NCI-H1417 treated with DMSO at 0.1 percent for 48 hours (cell line): ENCODE measurements at places on chromosomes 5 and 9.

- DNase-seq, result no peak
These were observed 33.0 kb downstream of the POU5F2 start for GRCh38 chr5:93708442-93708841.

- no peak for DNase-seq
These were observed 228.0 kb downstream of the SNX18 start for GRCh38 chr5:54745599-54745998.

DNA sequence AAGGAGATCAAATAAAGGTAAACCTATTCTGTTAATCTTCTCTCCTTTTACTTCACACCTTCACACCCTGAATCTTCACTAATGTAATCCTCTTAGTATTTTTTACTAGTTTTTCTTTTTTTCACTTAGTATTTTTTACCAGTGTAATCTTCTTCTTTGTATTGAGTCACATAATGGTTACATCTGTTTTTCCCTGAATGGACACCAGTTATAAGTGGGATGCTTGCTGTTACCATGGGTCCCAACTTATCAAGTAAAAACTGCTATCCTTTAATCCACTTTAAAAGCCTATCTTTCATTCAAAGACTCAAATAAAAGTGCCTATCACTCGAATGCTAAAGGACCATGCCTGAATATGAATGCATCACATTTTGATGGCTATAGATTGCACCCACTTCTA is 15.1 kb downstream of the ZFAND5 start:
- no peak for DNase-seq

- no peak for DNase-seq
These were observed 22.5 kb upstream of the CCL21 start for GRCh38 chr9:34732478-34732877.

DNA sequence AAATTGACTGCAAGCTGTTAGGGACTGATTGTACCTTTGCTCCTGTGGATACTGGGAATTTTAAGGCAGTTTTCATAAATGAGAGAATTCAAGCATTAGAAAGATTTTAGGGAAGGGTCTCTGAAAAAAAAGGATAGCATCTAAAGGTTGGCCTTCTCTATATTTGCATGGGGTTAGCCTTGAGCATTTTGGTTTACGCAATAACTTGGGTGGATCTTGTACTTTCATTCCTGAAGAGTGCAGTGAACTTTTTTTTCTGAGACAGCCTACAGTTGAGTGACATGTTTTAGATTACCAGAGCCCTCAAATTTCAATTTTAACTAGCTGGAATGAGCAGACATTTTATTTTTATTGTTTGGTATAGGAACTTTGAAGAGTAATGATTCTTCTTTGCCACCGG is 91.6 kb upstream of the NR3C1 start:
- no peak for DNase-seq

- DNase-seq, result no peak
These were observed 96.4 kb upstream of the IL12B start for GRCh38 chr5:159426694-159427093.

GRCh38 chr5:37604290-37604689 is 225.2 kb downstream of the WDR70 start:
- no peak for DNase-seq

DNA sequence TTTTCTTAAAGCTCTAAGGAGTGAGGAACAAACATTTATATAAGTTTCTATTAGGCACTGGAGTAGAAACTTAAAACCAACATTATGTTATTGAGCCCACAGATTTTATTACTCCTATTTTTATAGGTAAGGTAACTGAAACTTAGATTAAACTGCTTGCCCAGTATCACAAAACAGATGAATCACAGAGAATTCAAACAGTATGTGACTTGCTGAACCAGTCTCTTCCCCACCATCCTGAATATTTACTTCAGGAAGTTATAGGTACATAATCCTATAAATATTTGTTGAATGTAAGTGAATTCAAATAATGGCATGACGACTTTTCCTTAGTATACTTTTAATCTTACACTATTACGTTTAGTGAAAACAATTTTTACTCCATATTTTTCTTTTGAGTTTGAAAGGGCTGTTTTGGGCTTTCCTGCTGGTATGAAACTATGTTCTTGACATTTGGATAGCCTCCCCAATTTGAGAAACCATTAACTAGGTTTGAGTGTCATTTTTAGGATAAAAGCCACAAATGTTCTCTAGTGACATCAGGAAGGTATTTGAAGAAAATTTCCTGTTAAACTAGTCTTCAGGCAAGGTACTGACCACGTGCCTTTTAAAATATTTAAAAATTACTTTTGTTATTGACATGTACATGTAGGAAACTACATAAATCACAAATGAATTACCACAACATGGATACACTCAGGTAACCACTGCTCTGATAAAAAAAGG is 39.3 kb downstream of the PRRC1 start:
- no peak for DNase-seq

GRCh38 chr5:56415356-56415765 is 182.2 kb upstream of the ANKRD55 start:
- DNase-seq, result no peak

- DNase-seq, result no peak
These were observed 16.8 kb downstream of the CCT5 start for GRCh38 chr5:10266839-10267238.

DNA sequence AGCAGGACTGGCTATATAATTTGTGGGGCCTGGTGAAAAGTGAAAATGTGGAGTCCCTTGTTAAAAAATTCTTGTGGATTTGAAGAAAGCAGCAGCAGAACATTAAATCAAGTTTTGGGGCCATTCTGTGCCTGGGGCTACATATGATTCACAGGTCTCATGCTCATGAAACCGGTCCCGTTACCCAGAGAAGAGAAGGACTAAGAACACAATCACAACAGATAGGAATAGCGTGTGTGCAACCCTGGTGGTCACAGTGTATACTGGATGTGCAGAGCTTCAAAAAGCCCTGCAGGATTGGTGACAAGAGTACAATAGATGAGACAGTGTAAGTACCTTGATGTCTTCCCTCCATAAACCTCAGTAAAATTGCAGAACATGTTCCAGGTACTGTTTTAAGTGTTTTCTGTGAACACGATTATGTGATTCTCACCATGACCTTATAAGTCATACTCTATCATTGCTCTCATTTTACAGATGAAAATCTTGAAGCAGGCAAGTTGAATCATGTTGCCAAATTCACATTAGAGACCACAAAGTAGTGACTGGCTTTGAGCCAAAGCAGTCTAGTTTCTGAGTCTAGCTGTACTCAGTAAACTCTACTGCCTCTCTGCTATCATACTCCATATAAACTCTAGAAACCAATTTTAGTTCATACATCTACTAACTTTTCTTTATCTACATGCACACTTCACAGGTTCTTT is 636.5 kb downstream of the TAF11L14 start:
- no peak for DNase-seq

DNA sequence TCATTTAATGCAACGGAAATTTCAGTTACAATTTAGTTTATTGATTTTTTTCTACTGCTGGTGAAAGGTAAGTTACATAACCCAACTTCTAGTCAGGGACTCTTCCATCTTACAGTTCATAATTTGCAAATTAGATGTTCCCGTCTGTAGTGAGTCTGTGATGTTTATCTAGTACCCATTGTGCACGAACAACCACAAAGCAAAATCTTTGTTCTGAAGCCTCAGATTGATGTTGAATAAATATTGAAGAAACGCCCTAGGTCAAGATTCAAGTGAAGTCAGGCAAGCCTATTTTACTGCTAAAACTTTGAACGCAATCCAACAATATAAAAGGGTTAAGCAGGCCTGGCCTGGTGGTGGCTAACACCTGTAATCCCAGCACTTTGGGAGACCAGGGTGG is 43.1 kb downstream of the BASP1 start:
- no peak for DNase-seq

DNA sequence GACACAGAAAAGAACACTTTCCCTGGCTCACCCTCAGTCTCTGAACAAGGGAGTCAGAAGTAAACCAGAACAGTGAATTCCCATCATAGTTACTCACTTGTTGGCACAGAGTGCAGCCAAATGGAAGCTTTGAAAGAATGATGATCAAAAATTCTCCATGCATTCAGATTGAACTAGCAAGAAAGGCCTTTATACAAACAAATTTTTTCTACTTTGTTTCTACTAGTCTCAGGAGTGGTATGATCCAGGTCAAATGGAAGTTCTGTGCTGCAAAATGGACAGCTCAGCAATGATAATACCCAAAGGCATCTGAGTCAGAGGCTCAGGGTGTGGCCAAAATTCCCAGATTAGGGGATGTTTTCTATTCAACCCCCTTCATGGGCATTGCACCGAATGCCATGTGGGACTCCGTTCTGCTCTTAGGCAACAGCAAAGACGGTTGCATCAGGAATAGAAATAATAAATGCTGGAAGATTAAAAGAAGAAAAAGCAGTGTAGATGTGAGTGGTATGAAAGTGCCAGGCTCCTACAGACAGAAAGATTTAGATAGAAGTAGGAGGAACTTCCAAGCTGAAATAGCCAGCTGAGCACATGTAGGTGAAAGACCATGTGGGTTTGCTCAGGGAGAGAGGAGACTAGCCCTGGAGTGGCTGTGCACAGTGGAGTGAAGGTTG is 24.0 kb upstream of the ASPN start:
- DNase-seq, result no peak

DNA sequence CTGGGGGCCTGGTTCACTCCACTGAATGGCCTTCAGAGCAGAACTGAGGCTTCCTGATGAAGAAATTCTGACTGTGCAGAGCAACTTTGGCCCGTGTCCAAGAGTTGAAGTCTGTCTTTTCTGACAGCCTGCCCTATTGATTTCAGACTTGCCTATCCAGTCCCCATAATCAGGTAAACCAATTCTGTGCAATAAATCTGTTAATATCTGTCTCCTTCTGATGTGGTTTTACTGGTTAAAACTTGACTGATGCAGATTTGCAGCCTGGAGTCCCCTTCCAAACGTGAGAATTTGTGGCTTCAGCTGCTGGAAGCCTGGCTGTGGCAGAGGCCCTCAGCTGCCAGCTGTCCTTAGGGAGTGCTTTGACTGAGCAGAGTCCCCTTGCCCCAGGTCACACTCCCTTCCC is 283.9 kb upstream of the ANKRD55 start:
- no peak for DNase-seq

DNA sequence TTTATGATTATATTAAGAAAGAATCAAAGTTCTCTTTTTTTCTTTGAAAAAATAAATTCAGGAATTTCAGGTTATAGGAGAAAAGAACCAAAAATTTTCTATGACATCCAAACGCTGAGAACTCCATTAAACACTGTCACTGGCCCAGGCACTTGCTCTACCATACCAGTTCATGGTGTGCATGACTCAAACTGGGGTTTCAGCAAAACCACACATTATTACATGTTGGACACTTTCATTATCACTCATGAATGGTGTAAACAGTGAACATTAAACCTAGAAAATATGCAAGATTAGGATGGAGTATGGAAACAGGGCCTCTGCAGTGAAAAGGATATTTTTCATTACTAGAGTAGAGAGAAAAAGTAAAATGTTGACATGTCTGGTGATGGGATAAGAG is 369.9 kb upstream of the FAM174A start:
- DNase-seq, result no peak

DNA sequence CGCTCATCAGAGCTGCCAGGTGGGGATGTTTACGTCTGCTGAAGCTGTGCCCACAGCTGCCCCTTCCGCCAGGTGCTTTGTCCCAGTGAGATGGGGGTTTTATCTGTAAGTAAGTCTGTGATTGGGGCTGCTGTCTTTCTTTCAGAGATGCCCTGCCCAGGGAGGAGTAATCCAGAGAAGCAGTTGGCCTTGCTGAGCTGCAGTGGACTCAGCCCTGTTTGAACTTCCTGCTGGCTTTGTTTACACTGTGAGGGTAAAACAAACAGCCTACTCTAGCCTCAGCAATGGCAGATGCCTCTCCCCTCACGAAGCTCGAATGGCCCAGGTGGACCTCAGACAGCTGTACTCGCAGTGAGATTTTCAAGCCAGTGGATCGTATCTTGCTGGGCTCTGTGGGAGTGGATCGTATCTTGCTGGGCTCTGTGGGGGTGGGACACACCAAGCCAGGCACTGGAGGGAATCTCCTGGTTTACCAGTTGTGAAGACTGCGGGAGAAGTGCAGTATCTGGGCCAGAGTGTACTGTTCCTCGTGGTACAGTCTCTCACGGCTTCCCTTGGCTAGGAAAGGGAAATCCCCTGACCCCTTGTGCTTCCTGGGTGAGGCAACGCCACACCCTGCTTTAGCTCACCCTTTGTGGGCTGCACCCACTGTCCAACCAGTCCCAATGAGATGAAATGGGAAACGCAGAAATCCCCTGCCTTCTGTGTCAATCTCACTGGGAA is 530.1 kb upstream of the DMAC1 start:
- no peak for DNase-seq

DNA sequence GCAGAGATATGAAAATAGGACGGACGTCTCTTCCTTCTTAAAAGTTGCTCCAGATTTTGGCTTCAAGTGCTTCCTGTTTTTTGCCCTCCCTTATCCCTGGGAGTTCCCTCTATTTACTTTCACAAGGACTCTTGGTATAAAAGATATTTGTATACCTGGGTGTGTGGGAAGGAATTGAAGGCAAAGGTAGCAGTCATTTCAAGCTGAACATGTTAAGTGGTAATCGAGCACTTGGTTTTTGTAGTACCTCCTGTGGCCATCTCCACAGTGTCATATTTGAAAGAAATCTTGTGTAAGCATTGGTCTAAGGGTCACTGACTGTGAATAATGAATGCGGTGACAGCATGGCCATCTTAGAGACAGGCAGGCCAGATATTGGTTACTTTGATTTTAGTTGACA is 593.6 kb downstream of the MTRR start:
- no peak for DNase-seq

- no peak for DNase-seq
These were observed 966.3 kb downstream of the DTWD2 start for GRCh38 chr5:118022062-118022461.

- DNase-seq, result no peak
These were observed 109.8 kb downstream of the SAXO1 start for GRCh38 chr9:18923167-18923566.

DNA sequence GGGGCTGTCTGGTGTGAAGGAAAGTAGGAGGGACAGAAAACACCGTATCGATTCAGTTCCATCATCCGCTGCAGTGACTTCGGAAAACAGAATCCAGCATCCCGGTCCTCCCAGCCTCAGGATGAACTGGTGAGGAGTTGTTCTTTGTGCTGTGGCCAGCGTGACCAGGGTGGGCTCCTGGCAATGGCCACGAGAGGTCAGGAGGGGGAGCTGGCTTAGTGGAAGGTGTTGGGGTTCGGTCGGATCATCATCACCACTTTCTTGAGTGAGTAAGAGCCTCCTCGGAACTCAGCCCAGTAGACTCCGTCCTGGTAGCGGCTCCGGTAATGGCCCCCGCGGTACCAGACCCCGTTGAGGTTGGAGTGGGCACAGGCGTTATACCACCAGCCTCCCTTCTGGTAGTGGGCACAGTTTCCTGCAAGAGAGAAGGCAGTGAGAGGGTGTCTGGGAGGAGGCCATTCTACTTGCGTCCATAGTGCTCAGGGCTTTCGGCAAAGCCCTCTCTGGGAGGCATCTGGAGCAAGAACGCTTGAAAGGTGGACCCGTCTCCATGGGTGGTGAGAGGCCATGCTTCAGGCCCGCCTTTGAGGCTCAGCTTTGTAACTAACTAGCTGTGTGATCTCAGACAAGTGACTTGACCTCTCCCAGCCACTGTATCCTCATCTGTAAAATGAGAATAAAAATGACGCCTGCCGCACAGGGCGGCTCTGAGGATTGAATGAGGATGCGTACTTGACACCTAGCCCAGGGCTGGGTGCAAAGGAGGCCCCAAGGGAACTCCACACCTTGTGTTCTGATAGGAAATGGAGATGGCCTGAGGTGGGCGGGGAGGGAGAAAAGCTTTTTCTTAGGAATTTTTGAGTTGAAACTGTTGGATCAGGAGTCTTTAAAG is 33.5 kb downstream of the ANGPTL2 start:
- DNase-seq, result no peak
